Osteoblast (primary cell): ENCODE measurements at places on chromosomes 6 and 20. TPM values are rescaled to one million over a fixed set of nuclear protein-coding genes. Genes with fewer than 3 reads are reported as not detected.

The TCP1 gene
- total RNA-seq = 170 and 174 TPM in 2 replicates

The SRMS gene
- total RNA-seq = not detected in 2 replicates

The TINAG gene
- not detected in 2 replicates for total RNA-seq

The AGPAT1 gene
- total RNA-seq = 17.4 and 19.2 TPM in 2 replicates

The GRIK2 gene
- total RNA-seq = 0.29 and 0.72 TPM in 2 replicates

The PPIL6 gene
- 5.3 and 5.8 TPM in 2 replicates for total RNA-seq

The KCNG1 gene
- total RNA-seq = 13.6 and 16.3 TPM in 2 replicates

The HLA-G gene
- total RNA-seq = not detected in 2 replicates

DNA sequence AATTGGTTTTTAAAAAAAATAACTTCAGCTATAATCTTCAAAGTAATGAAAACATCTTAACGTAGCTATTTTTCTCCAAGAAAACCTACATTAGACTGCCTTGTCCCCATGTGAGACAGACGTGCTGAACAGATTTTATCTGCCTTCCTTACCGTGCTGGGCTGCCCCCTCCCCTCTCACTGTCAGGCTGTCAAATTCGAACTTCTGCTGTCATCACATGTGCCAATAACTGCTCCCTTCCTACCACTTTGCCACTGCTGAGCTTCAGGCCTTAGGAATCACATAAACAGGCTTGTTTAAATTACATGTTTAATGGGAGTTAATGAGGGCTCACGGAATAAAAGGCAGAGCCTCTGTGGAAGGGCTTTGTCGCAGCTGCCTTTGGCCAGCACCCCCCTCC is 77.0 kb upstream of the NHSL1 start:
- no peak for DNase-seq

GRCh38 chr6:144127097-144127496 is 23.2 kb upstream of the STX11 start:
- DNase-seq = no peak

GRCh38 chr20:57907131-57908000 is 197.6 kb upstream of the PMEPA1 start:
- DNase-seq = no peak

- no peak for DNase-seq
Observed at GRCh38 chr6:111845441-111845871, 27.8 kb downstream of the FYN start.

GRCh38 chr20:10379761-10380160 is 54.3 kb downstream of the MKKS start:
- DNase-seq = no peak

DNA sequence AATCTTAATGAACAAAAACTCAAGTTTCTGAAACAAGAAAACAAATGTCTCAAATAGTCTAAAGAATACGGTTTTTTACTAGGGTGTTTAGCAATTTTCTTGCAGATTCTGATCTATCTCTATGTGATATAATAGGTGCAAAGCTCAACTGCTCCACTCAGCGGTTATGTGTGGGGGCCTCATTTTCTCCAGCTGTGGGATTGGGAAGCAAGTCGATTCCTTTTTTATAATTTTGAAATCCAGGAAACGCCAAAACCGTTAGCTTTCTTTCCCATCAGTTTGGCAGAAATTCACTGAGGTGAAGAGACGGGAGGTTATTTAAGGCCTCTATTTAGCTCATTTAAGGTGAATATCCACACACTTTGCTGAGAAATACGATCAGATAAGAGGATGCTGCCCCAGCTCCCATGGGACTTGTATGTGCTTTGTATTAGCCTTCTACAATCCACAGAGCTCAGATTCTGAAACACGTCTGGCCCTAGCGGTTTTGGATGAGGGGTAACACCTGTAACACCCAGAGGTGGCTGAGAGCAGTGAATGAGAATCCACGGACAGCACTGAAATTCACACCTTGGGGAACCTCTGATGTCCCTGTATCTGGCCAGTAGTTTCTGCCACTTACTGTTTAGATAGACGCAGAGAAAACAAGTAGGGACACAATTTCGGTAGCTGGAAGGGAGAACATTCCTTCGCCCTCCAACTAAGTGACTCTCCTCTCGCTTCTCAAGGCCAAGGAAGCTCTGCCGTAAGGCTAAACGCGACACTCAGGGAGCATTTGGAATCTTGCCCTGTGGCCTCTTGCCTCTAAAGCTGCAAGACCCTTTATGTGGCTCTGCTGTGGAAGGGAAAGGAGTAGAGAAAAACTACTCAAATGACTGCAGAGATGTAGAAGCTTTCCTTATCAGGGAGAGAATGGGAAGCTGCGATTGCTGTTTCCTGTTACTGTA is 6.5 kb upstream of the BCAS4 start:
- DNase-seq = peak; percentile 95

DNA sequence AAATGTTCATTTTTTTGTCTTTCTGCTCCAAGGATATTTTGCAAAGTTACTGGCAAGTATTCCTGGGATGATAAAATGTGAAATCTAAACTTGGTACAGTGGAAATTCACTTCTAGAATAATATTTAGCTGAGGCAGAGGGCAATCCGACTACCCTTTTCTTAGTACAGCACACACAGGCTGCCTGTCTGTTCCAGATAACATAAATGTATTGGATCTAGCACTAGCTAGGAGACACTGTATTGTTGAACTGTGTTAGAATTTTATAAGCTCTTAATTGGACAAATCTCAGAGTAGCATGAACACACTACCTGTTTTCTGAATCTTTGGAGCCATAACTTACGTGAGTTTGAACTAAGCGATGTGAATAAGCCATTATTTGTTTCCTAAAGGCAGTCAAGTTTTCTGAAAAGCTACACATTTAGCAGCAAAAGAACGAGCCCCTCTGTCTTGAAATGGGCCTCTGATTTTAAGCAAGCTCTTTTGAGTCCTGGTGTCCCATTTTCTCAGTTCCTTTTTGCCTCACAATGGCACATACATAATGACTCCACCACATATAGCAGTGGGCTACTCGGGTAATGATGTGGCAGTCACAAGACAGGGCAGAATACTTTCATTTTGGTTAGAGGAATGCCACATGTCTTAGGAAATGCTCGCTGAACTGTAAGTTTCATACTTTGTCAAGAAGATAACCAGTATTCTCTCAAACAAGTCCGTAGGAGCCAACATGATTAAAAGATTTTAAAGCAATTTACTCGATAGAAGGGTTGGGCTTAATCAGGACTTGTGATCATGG is 116.5 kb upstream of the ESR1 start:
- DNase-seq = peak; percentile 62

DNA sequence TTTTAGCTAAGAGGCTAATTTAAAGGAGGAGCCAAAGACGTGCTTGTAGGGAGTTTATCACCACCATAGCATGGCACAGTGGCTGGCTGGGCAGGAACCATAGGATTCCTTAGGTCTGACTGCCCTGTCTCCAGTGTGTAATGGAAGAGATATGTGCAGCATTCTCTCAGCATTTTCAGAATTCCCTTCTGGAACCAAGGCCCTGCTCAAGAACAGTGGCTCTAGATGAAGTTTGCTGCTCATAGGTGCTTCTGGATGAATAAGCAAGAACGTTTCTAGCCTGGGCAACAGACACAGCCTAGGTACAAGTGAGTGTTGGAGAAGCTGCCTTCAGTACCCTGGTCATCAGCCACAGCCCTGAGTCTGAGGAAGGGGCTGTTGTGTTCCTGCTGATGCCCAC is 69.1 kb downstream of the LCA5 start:
- peak; percentile 9 for DNase-seq

DNA sequence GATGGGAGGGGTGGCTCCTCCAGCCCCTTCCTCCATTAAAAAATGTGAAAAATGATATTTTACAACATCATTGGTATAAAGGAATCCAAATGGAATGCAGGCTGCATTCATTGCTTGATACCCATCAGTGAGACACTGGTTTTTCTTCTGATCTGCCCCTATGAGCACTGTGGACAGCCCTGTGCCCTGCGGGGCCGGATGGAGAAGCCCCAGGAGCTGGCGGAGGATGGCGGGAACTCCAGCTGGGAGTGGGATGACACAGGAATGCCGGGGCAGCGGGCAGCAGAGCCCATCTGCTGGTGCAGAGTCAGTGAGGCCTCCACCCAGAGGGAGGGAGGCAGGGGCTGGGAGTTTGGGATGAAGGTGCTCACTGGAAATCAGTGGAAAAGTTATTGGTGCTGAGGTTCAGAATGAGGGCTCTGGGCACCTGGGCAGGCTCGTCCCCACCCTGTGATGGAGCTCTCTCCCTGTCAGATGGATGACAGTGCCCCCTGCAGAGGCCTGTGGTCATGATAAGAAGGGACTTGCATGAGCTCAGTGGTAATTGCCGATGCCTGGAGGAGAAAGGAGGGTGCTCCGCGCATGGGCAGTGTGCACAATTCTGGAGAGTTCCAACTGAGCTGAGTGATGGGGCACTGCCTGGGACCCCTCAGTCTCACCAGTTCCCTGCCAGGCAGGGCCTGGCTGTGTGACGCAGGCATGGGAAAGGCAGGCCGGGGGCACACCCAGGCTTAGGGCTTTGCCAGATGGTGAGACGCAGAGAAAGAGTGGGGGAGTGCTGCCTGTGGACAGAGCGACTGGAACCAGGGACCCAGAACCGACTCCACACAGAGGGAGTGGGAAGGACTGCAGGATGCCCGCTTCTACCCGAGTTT is 23.2 kb downstream of the CTCFL start:
- DNase-seq = peak; percentile 54

GRCh38 chr6:22448291-22448711 is 121.1 kb upstream of the HDGFL1 start:
- DNase-seq = peak; percentile 81

DNA sequence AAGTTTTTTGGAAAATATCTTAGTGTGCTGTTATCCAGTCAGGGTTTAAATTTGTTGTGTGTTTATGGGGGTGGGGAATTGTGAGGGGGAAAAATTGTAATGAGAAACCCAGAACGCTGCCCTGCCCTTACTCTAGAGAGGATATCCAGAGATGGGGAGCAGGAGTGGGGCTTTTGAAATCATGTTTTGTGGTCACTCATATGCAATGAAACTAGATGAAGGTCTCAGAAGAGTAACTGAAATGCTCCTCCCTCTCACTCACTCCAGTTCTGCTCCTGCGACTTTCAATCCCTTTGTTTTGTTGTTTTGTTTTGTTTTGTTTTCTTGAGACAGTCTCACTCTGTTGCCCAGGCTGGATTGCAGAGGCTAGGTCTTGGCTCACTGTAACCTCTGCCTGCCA is 100.0 kb downstream of the CRYBG1 start:
- no peak for DNase-seq

DNA sequence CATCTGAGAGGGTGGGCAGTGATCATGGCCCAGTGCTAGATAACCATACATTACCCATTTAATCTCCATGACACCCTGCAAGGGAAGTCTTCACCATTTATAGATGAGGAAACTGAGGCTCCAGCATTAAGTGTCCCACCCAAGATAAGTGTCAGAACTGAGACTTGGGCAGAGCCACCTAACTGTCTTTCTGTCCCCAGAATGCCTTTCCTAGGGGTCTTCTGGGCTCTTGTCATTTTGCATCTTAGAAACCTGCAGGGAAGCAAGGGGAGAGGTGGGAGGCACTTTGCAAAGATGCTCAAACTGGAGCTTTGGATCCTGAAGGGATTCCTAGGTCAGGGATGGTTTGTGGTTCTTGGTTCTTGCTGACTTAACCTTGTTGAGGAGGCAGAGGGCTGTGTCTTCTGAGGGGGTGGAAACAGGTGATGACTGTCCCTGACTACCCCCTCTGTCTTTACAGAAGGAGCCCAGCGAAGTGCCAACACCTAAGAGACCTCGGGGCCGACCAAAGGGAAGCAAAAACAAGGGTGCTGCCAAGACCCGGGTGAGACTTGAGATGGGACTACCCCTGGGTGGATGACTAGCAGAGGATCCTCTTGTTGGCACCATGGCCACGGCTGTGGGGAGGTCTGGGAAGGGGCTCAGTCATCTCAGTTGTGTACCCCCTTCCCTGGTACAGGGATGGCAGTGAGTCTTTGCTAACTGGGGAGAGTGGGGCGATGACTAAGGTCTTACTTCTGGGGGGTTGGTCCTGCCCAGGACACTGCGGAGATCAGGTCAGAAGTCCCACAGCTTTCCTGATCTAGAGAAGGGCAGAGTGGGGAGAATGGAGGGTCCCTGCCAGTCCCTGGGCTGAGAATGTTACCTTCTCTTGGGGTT is 5.8 kb downstream of the HMGA1 start:
- peak; percentile 92 for DNase-seq

GRCh38 chr6:68339488-68340131 is 295.5 kb upstream of the ADGRB3 start:
- DNase-seq = no peak

GRCh38 chr6:90217506-90218127 is 79.0 kb downstream of the BACH2 start:
- DNase-seq = peak; percentile 38
